ENCODE measurements at places on chromosomes 12 and 14. TPM values are rescaled to one million over a fixed set of nuclear protein-coding genes. Genes with fewer than 3 reads are reported as not detected.
A peak's percentile ranks its signal among the peaks of the same experiment; 100 is the strongest.

GRCh38 chr14:58501214-58501816 is 73.8 kb downstream of the KIAA0586 start:
- no peak overlapping the region for H3K4me3 ChIP-seq
- DNase-seq: no peak
- no peaks in the 10 kb centered on the region for H3K4me1 ChIP-seq
- H3K27me3 ChIP-seq: no peaks in the 10 kb centered on the region
- H3K36me3 ChIP-seq: peaks cover 4% of the 10 kb centered on the region
- H3K27ac ChIP-seq: no peak overlapping the region

DNA sequence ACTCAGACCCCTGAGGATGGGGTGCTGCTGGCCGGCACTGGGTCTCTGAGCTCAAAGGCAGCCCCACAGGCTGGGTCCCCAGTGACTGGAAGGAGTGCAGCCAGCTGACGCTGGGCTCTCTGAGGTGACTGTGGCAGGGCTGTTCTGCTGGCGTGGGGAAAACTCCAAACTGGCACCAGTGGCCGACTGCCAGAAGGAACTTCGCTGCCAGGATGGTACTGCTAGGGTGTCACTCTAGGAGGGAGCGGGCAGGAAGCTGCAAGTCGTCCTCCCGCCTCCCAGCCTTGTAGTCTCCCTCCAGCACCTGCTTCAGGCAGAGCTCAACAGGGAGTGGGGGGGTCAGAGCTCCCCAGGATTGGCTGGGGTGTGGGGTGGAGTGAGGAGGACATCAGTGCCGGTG is 41.3 kb downstream of the CDC42BPB start:
- no peaks in the 10 kb centered on the region for H3K27me3 ChIP-seq
- H3K4me1 ChIP-seq: peaks cover 31% of the 10 kb centered on the region
- H3K27ac ChIP-seq: no peak overlapping the region
- no peak for DNase-seq

DNA sequence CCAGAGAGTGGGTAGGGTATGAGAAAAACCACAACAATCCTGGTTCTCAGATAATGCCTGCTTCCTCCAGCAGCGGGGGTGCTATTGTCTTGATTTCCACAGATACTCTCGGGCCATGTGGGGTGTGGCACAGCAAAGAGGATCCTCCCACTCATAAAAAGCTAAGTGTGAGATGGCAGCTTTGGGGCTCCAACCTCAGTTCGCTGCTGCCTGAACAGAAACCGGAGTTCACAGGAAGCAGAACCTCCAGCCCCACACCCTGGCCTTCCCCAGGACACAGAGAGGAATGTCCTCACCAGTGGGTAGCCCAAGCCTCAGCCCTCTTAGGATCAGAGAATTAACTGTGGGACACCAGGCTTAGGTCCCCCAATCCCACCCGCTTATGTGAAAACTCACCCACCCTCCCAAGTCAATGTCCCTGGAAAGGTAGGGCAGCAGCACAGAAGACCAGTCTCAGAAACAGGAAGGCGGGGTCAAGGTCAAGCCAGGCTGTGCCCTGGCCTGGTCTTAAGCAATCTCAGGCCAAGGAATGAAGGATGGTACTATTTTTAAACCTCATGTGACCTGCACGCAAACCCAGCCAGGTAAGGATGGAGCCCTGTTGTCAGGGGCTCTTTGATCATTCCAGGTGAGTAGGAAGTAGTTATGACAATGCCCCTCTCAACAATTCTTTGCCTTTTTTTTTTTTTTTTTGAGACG is 9.0 kb downstream of the KCTD10 start:
- H3K4me3 ChIP-seq: no peak overlapping the region
- no peaks in the 10 kb centered on the region for H3K27me3 ChIP-seq
- peak overlapping the region; percentile 38 for H3K27ac ChIP-seq
- H3K36me3 ChIP-seq: peaks cover 42% of the 10 kb centered on the region
- DNase-seq: no peak

DNA sequence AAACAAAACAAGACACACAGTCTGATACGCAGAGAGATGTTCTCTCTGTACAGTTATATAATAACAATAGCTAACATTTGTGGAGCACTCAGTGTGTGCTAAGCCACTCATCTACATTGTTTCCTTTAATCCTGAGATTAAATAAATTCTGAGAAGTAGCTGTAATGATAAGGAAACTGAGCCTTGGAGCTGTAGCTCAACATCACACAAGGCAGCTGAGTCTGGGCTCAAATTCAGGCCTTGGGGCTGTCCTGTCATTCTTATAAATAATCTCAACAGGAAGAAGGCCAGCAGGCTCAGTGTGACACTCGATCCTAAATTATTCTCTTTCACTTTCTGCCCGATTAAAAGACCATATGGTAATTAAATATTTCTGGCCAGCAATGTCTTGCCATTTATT is 24.5 kb downstream of the CDKN1B start:
- no peak for DNase-seq
- H3K36me3 ChIP-seq: no peaks in the 10 kb centered on the region
- H3K4me1 ChIP-seq: peaks cover 11% of the 10 kb centered on the region
- H3K4me3 ChIP-seq: no peak overlapping the region
- no peaks in the 10 kb centered on the region for H3K27me3 ChIP-seq

DNA sequence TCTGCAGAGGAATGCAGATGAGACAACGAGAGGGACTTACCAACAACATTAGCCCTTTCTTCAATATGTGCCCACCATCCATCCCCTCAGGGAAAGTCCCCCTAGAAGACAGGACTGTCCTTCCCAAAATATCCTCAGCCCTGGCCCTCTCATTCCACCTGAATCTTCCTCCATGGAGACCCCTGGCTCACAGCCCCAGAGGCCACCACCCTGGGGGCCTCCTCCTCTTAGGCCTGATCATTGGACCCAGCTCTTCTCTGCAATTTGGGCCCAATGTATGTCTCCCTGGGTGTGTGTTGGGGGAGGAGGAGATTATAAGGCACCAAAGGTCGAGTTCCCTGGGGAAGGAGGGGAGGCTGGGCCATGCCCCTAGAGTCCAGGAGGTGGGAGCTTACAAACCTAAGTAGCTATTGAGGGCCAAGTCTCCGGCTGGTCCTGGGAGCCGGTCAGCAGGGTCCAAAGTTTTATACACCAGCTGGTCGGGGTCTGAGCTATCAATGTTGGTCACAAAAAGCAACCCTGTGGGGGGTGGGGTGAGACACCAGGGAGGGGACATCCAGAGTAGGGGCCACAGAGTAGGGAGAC is 8.1 kb downstream of the ITGA7 start:
- peaks cover 5% of the 10 kb centered on the region for H3K36me3 ChIP-seq
- no peaks in the 10 kb centered on the region for H3K27me3 ChIP-seq
- no peak for DNase-seq
- H3K27ac ChIP-seq: no peak overlapping the region
- H3K4me3 ChIP-seq: no peak overlapping the region

DNA sequence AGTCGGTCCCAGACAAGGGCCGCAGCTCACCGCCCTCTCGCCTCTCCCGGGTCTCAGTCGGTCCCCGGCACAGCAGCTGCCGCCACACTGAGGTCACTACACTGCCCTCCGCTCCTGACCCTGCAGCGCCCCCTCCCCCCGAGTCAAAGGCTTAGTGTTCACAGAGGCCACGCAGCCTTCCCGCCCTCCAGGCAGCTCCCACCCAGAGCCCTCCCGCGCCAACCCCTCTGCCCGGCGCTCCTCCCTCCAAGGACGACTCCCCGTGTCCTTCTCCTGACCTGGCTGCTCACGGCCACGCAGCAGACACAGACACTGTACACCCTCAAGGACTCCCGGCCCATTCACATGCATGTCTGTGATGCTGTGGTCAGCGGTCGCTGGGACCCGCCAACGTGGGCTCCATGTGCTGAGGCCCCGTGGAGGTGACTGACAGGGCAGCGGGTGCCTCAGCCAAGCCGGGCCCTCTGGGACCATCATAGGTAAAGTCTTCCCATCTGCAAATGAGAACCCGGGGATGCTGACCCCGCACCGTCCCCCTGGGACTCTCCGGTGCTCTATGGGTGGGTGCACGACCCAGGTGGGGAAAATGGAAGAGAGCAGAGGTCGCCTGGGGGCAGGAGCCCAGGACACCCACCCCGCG is 16.3 kb upstream of the GALNT9 start:
- H3K4me1 ChIP-seq: no peaks in the 10 kb centered on the region
- H3K27me3 ChIP-seq: peaks cover 23% of the 10 kb centered on the region
- H3K4me3 ChIP-seq: no peak overlapping the region
- no peaks in the 10 kb centered on the region for H3K36me3 ChIP-seq
- DNase-seq: no peak

- H3K27ac ChIP-seq: no peak overlapping the region
- H3K27me3 ChIP-seq: no peaks in the 10 kb centered on the region
- no peak for DNase-seq
- no peak overlapping the region for H3K4me3 ChIP-seq
- H3K4me1 ChIP-seq: peaks cover 3% of the 10 kb centered on the region
- no peaks in the 10 kb centered on the region for H3K36me3 ChIP-seq
Measured at GRCh38 chr14:93731753-93732152, 56.5 kb downstream of the PRIMA1 start.

- H3K4me1 ChIP-seq: peaks cover 6% of the 10 kb centered on the region
- no peaks in the 10 kb centered on the region for H3K27me3 ChIP-seq
- H3K27ac ChIP-seq: no peak overlapping the region
- no peaks in the 10 kb centered on the region for H3K36me3 ChIP-seq
- H3K4me3 ChIP-seq: no peak overlapping the region
- DNase-seq: no peak
Measured at GRCh38 chr12:118334939-118335567, 37.7 kb downstream of the TAOK3 start.

The TRIP11 gene
- 34.4 TPM for total RNA-seq

Data from WTC11 (cell line).